ENCODE measurements at places on chromosomes 5 and 9.

- no peak for DNase-seq
Measured at GRCh38 chr5:133877351-133878235, 90.8 kb downstream of the C5orf15 start.

- no peak for DNase-seq
Measured at GRCh38 chr5:34923694-34924461, 5.5 kb upstream of the DNAJC21 start.

GRCh38 chr9:89903141-89903475 is 298.3 kb downstream of the GADD45G start:
- no peak for DNase-seq

GRCh38 chr5:96509721-96510350 is 76.8 kb upstream of the PCSK1 start:
- DNase-seq: no peak
